Progenitor cell of endocrine pancreas (in vitro differentiated cells): ENCODE measurements at places on chromosomes 5 and 9.
A peak's percentile ranks its signal among the peaks of the same experiment; 100 is the strongest.

DNA sequence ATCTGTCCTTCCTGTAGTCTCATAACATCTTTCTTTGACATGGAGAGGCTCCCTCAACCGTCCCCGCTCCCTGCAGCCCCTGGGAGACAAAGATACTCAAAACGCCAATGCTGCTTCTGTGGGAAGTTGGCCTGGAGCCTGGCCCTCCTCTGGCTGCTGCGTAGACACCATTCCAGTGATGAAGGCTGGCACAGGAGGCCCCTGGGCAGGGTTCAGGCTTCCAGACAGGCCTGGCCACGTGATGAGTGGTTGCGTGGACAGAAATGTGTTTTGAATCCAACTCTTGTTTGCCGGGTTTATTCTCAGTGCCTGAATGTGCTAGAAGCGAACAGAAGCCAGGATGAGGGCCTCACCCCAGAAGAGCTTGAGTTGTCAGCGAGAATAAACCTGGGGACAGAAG is 43.2 kb upstream of the NKX2-5 start:
- DNase-seq, result no peak

GRCh38 chr5:431711-432050 is 11.3 kb upstream of the EXOC3 start:
- DNase-seq, result no peak

GRCh38 chr5:5188376-5189050 is 48.4 kb downstream of the ADAMTS16 start:
- no peak for DNase-seq

GRCh38 chr5:78689540-78690252 is 41.1 kb upstream of the LHFPL2 start:
- no peak for DNase-seq

DNA sequence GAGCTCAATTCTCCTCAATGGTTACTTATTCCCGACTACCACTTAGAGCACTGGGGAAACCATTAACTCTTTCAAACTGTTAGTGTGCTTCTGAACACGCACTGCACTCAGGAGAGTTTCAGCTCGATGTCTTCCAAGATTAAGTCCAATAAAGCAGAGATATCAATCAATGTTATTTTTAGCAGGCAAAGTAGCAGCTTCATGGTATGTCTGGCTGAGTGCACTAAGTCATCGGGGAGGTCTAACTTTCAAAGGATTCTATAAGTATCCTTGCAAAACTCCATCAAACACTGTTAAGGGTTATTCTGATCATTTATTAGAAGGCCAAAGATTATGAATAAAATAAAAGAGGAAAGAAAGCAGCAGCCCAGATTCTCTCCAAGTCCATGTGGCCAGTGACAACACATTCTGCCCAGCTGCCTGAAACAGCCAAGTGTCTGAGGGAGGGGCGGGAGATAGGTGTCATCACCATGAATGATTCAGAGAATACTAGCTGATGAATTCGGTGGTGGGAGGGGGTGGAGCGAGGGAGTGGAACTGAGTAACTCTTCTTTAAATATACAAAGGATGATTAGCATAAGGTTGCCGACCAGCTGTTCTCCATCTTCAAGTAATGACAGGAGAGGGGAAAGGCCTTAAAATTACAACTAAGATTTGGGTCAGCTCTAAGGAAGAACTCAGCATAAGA is 21.3 kb downstream of the NREP start:
- DNase-seq, result no peak

- DNase-seq, result no peak
These were observed 209.2 kb upstream of the PAPPA start for GRCh38 chr9:115944166-115944948.

DNA sequence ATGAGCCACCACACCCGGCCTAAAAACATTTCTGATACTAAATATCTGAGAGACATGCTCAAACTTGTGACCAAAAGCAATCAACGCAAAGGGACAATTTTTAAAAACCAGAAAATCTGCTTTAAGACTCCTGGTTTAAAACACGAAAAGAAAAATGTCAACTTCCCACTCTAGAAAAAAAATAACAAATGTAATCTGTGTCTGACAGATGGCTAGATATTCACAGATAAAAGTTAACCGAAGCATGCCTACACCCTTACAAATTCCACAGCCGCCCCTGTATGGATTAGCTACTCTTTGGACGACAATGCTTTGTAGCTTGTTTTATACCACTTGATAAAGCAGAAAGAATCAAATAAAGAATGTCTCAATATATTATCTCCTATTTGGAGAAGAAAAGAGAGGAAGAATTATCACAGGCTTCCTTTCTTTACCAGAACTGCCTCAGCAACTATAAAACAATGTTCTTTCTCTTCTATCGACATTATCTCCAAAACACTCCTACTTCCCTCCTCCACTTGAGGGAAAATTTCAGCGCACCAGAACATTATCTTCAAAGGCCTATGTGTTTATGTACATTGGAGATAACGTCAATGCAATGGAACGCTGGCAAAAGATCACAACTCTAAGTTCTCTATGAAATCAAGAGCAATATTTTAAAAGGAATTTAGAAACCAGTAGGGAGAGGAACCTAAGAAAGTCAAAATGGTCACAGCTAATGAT is 26.2 kb downstream of the CEMIP2 start:
- no peak for DNase-seq

DNA sequence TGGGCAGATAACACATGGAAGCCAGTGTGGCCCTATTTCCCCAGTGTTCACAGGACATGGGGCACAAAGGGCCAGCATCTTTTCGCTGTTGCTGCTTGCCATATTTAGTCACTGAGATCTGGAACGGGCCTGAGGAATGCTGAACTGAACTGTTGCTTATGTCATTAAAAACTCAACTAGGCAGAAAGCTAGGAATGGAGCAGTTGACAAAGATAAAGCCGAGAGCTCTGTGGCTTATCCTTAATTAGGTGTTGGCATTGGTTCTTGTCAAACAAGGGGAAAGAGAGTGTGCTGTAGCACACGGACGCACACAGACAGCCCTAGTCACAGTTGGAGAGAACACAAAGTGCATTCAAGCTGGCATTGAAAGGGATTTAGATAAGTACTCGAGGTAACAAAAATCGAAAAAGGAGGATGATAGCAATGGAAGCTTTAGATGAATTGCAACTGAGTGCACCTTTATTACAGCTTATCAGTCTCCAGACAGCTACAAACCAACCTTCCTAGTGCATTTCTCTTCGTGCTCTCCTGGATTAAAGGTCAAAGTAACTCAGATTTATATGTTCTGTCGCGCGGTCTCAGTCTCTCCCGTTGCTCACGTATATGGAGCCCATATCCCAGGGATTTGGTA is 450.2 kb upstream of the ZNF608 start:
- no peak for DNase-seq

DNA sequence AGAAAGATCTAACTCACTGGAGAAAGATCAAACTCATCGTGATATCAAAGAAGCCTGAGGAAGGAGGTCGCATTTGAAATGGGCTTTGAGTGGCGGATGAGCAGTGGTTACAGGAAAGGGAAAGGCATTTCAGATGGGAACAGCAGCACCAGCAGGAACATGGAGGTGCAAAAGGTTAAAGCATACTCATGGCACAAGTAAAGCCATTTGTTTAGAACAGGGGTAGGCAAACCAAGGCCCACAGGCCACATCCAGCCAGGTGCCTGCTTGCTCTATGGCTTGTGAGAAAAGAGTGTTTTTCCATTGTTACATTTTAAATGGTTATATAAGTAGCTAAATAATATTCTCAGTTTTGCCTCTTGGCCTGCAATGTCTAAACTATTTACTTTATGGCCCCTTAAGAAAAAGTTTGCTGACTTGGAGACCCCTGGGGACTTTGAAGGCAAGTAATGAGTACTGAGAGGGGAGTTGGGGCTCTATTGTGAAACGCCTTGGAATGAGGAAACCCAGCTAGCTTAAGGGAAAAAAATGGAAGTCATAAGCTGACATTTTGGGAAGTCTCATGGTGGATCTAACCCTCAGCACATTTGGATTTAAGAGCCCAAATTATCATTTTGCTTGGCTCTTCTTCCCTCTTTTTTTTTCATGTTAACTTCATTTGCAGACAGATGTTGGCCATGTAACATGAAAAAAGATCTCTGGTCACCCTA is 211.1 kb downstream of the NR3C1 start:
- DNase-seq, result no peak

GRCh38 chr9:128887914-128888350 is 6.0 kb downstream of the LRRC8A start:
- no peak for DNase-seq

DNA sequence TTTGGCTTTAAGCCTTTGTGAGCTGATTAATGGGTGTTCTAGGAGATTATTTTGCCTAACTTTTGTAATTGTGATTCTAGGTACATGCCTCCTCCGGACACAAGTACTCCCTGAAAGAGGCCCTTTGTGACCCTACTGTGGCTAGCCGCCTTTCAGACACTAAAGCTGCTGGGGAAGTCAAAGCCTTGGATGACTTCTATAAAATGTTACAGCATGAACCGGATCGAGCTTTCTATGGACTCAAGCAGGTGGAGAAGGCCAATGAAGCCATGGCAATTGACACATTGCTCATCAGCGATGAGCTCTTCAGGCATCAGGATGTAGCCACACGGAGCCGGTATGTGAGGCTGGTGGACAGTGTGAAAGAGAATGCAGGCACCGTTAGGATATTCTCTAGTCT is 13.6 kb downstream of the ITGA1 start:
- DNase-seq, result no peak

DNA sequence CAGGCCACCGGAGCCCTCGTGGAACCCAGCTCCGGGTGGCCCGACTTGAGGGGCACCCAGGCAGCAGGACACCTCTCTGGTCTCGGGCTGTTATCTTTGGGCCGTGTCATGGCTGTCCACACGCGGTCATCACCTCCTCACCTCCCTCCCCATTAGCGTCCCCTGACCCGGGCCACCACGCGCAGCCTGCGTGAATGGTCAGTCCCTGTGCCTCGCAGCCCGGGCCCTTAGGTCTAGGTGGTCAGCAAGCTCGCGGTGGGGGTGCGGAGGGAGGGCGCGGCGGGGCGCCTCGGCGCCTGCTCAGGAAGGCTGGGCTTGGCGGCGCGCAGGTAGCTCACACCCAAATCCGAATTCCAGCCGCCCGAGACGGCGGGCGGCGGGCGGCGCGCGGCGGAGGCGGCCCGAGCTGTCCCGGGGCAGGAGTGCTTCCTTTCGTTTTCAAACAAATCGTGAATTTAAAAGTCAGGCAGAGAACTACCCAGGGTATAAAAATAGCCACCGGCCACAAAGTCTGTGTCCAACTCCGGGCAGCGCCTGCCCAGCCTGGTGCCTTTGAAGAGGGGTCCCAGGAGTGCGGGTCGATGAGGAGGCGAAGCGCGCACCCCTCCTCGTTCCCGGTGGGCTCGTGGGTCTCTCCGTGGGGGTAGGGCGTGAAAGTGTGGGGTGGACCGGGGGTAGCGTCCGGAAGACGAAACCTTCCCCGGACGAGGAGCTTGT is 1.0 kb upstream of the RXRA start:
- DNase-seq, result peak; percentile 37

DNA sequence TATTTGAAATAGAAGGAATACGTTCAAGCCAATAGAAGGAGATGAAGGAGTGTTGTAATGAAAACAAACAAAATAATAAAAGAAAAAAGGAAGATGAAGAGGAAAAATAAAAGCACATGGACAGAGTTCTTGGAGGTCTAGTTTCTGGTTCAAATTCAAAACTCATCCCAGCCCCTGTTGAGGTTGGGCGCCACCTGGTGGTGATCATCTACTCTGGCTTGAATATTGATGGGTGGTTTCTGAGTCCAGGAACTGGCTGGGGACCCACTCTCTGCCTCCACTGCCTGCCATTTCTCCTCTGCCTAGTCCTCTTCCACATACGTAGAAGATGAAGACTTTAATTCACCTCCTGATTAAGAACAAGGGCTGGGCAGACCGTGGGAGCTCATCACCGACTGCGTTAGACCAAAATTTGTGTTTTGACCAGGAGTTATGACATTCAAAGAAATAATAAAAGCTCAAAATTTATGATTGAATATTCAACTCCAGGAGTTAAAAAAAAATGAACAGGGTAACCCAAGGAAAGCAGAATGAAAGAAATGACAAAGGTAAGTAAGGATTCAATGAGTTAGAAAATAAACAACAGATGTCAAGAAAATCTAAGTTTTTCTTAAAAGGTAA is 99.0 kb upstream of the SLC1A3 start:
- DNase-seq, result peak; percentile 66

GRCh38 chr9:113480612-113481011 is 17.1 kb downstream of the RGS3 start:
- DNase-seq, result no peak

DNA sequence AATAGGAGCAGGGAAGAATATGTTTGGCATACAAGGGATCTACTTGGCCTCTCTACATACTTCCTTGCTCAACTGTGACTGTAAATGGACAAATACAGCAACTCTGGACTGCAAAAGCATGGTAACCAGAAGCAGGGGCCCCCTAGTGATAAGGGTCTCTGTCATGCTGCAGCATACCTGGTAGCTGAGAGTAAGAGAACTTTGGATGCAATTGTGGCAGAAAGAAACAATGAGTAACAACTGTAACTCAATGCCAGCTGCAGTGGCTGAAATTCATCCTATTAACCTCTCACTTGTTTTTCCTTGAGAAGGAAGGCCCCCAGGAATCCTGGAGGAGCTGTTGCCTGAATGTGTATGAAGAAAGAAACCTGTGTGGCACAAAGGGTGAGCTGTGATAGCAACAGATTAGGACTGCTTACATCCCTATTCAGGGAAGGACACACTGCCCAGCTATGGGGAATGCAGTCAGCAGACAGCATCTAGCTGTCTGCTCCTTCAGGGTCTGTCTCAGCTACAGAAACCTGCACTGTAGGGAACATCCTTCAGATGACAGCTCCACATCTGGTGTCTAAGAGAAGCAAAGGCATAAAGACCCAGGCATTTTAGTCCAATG is 468.1 kb upstream of the ACTBL2 start:
- DNase-seq, result no peak

DNA sequence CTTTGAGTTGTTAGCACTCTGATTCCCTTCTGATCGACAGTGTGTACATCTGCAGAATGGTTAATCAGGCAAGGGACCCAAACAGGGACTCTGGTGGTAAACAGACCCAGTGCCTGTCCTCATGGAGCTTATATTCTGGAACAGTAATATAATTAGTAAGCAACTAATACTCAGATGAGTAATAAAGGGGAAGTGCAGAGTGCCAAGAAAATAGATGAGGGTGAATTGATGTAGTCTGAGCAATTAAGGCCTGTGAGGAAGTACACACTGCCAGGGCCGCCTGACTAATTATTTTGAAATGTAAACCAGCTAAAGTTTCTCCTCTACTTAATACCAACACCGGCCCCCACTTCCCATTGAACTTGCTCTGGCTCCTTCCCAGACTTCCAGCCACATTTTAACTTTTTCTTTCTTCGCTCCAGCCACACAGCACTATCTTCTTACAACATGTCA is 4.2 kb downstream of the DHX29 start:
- no peak for DNase-seq

DNA sequence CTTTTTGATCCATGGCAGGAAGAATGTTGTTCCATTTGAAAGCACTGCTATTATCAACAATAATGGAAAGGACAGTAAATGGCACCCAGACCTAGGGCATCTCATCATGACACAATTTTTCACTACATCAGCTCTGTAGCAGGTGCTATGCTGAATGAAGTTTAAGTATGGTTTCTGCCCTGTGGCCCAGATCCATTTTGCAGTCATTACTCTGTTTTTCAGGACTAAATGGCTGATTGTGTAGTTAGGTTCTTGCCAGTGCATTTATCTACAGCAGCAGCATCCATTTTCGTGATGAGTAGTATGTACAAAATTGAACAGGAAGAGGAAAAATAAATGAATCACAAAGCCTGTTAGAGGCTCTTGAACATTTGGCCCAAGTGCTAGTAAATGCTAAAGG is 270.5 kb upstream of the CD180 start:
- DNase-seq, result no peak

- no peak for DNase-seq
These were observed 4.7 kb upstream of the BNIP1 start for GRCh38 chr5:173139631-173140030.

GRCh38 chr5:122674385-122674784 is 100.5 kb upstream of the SNX2 start:
- DNase-seq, result no peak
